ENCODE measurements at places on chromosomes 7 and 10. TPM values are rescaled to one million over a fixed set of nuclear protein-coding genes. Genes with fewer than 3 reads are reported as not detected.

Gene GNAT3
- total RNA-seq, result not detected

DNA sequence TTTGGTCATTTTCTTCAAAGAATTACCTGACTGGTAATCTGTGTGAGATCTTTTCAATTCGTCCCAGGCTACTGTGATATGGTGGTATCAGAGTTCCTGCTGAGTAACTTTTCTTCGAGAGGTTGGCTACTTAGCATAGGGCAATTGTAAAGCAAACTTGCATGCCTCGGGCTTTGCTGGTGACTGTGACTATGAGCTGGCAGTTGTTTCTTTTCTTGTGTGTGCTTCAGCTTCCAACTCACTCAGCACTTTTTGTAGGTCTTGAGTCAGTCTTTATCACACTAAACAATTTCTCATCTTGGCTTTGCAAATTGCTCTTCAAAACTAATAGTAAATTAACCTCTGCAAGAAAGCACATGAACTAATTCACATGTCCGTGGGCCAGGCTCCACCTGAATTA is 44.3 kb downstream of the PRR15 start:
- DNase-seq, result peak; percentile 95

DNA sequence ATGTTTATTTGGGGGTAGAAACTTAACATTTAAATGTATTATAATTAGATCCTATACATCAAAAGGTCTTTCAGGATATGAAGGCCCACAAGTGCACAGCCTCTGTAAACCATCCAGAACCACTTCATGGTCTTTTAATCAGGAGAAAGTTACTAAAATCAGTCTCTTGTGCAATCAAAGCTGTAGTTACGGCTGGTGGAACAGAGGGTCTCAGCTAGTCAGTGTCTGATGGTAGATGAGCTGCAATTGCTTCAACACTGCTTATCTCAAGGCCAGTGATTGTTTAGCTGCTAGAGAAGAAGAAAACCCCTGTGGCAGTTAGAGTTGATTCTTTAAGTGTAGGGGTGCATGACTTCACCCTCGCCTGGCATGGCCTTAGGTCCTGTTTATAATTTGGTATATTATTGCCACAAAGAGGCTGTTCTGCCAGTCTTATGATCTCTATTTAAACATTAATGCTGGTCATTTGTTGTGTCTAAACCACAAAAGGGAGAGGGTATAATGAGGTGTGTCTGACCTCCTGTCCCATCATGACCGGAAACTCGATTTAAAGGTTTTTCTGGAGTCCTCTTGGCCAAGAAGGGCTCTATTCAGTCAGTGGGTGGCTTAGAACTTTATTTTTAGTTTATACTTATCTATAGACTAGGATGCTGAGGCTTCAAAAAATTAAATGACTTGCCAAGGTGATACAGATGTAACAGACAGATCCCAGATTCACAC is 21.3 kb downstream of the MSRB2 start:
- DNase-seq, result no peak

DNA sequence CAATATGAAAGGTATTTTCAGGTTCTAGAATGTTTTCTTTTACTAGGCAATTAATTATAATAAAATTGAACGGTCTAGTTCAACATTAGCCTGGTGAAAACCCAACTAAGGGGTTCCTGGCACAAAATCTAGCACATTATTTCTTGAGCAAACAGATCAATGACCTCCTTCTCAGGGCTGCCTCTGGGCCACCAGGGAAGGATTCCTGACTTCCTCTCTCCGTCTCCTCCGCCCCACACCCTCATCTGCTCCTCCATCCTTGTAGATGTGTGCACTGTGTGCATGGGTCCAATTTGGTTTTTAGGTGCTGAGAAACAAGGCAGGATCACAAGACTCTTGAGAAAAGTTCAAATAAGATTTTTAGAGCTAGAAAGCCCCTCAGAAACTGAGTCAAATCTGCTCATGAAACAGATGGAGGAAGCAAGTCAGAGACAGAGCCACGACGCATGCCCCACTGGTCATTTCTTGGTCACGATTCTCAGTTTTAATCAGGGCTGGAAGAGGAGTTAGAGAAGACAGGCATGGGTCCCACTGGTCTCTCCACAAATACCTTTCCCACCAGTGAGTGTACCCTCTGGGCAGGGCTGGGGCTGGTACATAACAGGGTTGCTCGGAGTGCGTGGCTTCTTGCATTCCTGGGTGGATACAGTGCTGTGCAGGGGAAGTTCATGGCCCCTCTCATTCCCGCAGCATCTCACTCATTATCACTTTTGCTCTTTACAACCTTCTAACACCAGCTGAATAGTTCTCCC is 3.8 kb downstream of the TRPV6 start:
- no peak for DNase-seq

GRCh38 chr10:131757285-131758058 is 143.3 kb upstream of the PPP2R2D start:
- DNase-seq, result no peak

- no peak for DNase-seq
Observed at GRCh38 chr7:28879105-28879504, 79.0 kb downstream of the TRIL start.
